ENCODE measurements at places on chromosomes 13 and 19.
A peak's percentile ranks its signal among the peaks of the same experiment; 100 is the strongest.

GRCh38 chr19:40530091-40530901 is 46.4 kb upstream of the SHKBP1 start:
- no peak for DNase-seq

DNA sequence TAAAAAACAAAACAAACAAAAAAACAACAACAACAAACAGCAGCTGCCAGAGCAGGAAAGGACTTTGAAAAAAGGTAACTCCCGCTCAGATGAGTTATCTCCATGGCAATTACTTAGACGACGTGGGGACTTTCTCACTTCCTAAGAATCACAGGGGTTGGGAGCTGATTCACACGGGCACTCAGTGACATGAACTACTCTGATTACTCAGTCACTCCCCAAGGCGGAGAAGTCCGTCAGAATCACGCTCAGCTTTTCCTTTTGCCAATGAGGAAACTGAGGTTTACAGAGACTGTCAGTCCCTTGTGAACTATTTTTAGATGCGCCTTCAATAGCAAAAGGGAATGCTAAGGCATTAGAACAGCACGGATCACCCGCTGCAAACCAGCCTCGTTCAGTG is 32.3 kb upstream of the MATK start:
- DNase-seq: no peak

- DNase-seq: no peak
These were observed 7.0 kb downstream of the CRYL1 start for GRCh38 chr13:20518660-20519100.

DNA sequence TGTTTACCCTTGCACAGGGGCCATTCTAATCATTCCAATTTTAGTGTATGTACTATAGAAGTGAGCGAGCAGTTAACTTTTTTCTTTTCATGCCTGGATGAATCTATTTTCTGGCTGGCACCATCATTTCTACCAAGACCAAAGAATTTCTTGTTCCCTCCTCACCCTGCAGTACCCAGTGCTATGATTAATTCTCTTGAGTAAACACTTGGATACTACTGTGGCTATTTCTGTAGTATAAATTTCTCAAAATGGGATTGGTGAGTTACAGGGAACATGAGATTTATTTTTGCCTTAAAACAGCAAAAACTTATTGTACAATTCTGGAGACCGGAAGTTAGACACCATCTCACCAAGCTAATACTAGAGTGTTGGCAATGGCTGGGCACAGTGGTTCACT is 7.6 kb downstream of the ZNF446 start:
- DNase-seq: no peak

- DNase-seq: no peak
These were observed 79.2 kb downstream of the SIPA1L3 start for GRCh38 chr19:37986048-37986750.

- no peak for DNase-seq
These were observed 1142.4 kb upstream of the MIR17HG start for GRCh38 chr13:90205081-90205480.

DNA sequence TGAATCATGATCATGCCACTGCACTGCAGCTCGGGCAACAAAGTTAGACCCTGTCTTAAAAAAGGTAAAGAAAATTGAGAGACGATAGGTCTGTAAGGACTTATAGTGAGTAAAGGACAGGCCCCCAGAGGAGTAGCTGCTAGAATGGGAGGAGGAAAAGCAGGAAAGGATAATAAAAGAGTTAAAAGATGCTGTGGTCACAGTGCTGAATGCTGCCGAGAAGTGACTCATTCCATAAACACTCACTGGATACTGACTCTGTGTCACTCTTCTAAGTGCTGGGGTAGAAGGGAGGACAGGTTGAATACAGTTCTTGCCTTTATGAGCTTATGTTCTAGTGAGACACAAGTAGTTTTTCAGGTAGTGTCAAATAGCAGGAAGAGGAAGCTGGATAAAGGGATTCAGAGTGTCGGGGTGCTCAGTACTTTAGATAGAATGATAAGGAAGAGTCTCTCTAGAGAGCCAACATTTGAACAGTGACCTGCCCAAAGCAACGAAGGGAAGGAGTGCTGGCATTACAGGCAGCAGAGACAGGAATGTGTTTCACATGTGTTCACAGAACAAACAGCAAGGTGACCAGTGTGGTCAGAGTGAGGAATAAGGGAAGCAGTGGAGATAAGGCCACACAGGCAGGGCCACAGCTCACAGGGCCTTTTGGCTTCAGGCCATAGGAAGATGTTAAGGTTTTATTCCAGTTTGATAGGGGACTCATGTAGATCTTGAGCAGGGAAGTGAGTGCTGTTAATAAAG is 1240.5 kb downstream of the UQCRFS1 start:
- DNase-seq: peak; percentile 65

GRCh38 chr19:18468517-18468916 is 30.6 kb upstream of the ISYNA1 start:
- DNase-seq: no peak

DNA sequence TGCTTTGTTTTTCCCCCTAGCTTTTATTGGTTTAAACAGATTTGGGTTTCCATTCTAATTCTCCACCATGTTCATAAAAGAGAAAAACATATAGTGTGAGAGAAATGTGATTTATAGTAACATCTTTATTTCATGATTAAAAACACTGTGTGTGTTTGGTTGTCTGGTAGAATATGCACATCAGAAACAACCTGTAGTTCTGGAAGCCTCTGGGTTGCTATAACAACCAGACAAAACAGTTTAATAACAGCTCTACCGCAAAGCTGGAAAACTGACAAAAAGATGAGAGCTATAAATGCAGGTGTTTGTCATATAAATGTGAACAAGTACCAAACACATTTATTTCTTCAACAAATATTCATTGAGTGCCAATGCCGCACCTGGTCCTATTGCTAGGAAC is 9.8 kb downstream of the KBTBD6 start:
- no peak for DNase-seq

All from COLO829 (cell line).